ENCODE measurements at places on chromosomes 7 and 10.

- DNase-seq = no peak
Observed at GRCh38 chr7:75928568-75928914, 13.6 kb downstream of the POR start.

GRCh38 chr7:96734343-96734742 lies 24.7 kb upstream of the SEM1 start:
- no peak for DNase-seq

DNA sequence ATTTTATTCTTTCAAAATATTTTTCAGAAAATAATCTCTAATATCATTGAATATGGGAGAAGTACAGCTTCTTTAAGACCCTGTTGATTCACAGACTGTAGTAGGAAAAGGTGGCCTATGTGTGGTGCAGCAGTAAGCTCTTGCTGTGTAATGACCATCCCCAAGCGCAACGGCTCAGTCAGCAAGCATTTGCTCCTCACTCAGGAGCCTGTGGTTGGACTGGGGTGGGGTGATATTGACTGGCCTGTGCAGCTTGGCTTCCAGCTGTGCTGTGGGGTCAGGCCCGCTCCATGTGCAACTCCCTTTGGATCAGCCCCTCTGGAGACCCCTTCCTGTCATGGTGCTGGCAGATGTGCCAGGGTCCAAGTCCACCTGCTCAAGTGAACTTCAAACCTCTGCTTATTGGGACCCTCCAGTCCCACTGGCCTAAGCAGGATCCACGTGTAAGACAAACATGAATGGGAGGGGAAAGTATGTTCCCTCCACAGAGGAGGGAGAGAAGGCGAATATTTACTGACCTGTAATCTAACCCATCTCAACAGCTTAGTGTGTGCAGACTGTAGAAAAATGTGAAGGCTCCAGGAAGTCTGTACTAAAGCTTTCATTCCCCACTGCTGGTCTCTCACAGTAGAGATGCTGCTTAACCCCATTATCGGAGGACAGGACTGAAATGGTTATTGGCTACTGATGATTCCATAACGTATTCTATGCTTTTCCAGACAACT lies 239.7 kb downstream of the WDR37 start:
- DNase-seq = no peak

GRCh38 chr7:131546126-131546525 lies 10.3 kb downstream of the PODXL start:
- DNase-seq = no peak

DNA sequence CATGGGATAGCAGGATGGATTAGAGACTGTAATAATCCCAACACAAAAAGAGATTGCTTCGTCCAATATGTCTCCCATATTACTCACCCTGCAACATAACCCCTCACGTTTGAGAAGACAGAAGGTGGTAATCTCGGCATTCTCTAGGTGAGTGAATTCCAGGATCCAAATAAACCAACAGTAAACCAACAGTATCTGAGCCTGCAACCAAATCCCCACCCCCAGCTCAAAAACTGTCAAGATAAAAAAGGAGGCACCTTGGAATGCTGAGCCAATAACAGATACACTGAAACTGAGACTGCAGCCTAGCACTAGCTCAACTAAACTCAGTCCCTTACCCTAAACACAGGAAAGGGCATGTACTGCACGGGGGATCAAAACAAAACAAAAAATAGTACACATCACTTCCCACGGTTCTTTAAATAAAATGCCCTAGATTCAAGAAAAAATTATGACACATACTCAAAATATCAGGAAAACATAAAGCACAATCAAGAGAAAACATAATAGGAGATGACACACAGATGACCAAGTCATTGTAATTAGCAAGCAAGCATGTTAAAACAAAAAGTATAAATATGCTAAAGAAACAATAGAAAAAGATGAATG lies 28.0 kb downstream of the IPMK start:
- no peak for DNase-seq

- DNase-seq = no peak
Observed at GRCh38 chr10:80320377-80320776, 30.9 kb upstream of the MAT1A start.

- DNase-seq = no peak
Observed at GRCh38 chr7:6167004-6167551, 105.3 kb downstream of the CYTH3 start.

DNA sequence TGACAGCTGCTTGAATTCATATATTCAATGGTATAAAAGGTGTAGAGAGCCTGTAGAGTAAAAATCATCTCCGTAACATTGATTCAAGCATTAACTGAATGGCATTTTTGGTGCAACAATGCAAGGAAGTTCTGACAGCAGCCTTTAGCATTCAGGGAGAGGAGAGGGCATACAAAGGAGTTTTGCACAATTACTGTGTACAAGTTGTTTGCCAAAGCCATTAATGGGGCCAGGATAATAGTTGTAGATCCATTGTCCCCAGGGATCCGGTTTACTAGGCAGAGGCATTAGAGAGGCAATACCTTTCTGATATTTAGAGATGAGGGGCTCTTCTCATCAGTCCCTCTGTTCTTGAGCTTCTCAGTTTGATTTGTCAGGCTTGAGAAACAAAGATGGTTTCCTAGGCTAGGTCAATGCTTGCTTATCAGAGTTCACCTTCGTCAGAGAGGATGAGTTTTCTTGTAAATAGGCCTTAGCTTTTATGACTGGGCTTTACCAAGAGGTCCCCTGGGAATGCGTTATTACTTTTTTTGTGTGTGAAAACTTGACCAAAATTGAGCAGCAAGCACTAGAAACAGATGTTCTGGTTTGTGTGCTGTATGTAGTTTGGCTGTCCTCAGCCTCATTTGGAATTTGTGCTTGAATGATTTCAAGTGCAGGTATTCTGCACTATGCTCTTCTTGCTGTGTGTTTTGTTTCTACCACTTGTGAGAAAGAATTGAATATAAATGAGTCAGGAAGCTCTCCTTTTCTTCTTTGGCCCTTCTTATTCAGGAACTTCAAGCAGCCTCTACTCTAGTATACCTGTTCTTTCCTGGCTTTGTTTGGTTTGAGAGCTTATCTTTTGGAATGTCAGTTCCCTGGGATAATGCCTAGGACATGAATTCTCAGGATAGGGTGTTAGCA lies 32.0 kb downstream of the SND1 start:
- DNase-seq = no peak

- DNase-seq = no peak
Observed at GRCh38 chr10:104077663-104078151, 8.0 kb downstream of the COL17A1 start.

- no peak for DNase-seq
Observed at GRCh38 chr10:119498889-119499676, 43.4 kb downstream of the RGS10 start.

- DNase-seq = no peak
Observed at GRCh38 chr7:23787272-23787671, 77.3 kb downstream of the STK31 start.

DNA sequence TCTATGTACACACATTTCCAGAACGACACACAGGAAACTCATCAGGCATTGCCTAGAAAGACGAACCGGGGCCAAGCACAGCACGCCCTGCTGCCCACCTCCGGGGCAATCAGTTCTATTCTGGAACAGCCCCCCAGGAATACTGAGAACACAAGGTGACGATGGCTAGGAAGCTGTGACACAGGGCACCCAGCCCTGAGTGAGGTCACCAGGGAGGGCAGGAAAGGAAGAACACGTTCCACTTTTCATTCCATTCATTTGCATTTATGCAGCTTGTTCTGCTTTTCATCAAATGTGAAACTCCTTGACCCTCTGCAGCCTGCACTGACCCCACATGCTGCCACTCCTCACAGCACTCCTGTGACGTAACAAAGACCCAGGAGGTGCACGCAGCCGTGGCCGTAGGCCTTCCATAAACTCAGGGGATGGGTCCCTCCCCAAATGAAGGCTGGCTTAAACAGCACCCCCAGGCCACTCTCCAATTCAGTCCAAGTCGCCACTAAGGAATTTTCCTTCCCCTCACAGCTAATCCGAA lies 28.9 kb downstream of the MAD1L1 start:
- no peak for DNase-seq

DNA sequence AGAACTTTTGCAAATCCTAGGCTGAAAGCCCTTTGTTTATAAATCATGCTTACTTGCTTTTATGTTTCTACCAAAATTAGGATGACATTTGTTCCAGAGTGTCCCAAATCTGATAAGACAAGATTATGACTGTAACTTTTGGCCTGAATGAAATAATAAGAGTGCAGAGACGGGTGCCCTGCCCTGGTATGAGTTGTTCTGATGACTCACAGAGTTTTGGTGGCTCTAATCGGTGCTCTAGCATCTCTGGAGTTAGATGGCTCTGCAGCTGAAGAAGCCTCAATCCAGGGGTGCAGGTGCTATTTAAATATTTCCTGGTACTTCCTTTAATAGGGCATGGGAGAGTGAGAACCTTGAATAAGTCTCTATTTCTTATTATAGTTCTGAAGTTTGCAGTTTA lies 102.2 kb upstream of the ELMO1 start:
- DNase-seq = no peak

DNA sequence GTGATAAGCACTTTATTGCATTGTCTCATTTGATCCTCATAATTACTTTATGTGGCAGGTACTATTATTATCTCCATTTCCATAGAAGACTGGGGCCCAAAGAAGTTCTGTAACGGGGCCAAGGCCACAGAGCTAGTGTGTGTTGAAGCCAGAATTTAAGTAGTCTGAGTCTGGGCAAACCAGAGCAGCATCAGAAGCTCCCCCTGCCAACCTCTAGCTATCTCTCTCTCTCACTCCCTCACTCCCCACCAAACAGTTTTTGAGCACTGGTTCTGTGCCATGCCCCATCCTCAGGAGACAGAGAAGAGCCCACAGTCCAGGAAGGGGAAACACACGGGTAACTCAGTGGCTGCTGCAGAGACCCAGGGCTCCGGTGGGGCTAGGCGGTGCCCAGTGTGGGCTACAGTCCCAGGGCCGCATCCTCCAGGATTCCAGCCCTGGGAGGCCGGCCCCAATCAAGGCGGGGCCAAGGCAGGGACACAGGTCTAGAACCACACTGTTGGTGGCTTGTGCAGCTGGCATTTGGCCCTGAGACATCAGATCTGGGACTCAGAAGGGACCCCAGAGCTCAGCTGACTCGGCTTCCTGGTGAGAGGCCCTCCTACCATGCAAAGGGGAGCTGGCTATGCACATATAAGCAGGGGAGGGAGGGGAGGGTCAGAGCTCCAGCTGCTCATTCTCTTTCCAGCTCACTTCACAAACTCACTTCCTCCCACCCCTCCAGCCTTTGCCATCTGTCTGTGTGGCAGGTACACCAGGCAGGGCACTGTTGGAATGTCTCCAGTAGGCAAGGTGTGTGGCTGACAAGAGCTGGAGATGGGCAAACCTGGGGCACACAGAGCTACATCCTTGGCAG lies 34.4 kb downstream of the COL13A1 start:
- no peak for DNase-seq

DNA sequence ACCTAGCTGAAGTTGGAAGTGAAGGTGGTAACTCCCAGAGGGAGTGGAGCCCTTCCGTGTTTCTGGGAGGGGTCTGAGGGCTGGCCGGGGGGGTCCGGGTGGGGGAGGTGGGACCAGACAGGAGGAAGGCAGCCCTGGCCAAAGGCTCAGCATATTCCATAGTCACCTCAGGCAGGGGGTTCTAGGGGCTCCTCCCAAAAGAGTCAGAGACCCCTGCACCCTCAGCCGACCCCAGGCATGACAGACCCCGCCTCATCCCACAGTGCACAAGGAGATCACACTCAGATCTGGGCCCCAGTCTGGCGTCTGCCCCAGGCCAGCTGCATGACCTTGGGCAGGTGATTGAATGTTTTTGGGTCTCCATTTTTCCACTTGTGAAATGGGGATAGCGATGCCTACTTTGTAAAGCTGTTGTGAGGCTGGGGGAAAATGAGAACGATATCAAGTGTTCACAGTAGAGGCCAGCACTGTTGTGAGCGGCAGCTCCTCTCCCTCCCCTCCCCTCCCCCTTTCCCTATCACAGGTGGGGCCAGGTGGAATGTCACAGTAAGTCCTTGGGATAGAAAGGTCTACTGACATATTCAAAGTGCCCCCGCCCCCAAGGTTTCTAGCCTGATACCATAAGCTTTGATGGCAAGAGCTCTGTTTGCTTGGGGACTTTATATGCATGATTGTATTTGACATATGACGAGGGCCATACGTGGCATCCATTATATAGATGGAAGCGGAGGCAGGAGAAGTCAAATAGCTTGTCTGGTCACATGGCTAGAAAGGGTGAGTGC lies 33.3 kb downstream of the DNAJB12 start:
- DNase-seq = no peak

GRCh38 chr7:134140889-134141867 lies 14.0 kb downstream of the LRGUK start:
- no peak for DNase-seq

- no peak for DNase-seq
Observed at GRCh38 chr10:128102480-128103228, 23.6 kb downstream of the MKI67 start.
